ENCODE measurements at places on chromosomes 7 and 10.

GRCh38 chr7:1040790-1041189 is 3.6 kb upstream of the GPR146 start:
- no peak for DNase-seq

DNA sequence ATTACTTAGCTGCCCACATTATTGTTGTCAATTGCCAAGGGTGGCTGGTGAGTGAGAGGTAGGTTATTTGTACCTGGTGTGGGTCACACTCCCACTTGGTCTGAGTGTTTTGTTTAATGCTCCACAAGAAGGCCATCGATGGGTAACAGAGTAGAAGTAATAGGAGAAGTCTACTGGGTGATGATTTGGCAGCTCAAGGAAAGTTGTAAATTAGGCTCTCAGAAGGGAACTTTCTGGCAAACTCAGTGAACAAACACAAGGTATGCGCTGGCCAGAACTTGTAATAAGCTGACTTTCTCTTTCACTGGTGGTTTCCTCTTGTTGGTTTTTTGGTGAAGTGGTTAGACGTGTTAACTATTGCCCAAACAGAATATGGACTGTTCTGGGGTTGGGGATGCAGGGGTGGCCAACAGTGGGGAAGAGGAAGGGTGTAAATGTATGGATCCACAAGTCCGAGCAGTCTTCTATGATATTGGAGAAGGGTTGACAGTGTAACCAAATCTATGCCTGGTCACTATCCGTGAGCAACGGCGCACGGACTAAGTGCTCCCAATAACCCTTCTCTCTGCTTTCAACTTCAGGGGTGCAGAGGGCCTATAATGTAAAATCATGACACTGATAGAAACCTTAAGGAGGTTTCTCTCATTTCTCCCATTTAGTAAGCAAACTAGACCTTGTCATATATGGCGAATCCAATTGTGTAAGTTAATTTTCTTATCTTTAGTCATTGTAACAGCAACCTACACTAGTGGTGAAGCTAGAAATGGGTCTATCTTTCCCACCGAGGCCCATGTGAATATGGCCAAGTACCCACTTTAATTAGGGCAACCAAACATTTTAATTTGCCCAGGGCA is 212.8 kb downstream of the PTEN start:
- no peak for DNase-seq

GRCh38 chr7:117645481-117646165 is 165.8 kb downstream of the CFTR start:
- no peak for DNase-seq

DNA sequence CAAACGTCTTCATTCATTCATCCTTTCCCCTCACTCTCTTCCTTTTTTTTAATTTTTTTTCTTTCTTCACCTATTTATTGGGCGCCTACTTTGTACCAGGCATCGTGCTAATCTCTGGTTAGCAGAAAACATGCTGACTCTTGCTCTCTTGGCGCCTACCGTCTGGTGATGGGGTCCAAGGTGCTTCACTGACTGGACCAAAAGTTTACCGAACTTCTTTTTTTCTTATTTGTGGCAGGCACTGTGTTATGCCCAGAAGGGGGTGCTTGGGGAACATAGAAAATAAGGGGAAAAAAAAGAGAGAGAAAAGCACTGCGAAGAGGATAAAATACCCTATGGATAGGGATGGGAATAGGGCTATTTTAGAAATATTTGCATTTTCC is 505 bp upstream of the FAM204A start:
- DNase-seq, result no peak

DNA sequence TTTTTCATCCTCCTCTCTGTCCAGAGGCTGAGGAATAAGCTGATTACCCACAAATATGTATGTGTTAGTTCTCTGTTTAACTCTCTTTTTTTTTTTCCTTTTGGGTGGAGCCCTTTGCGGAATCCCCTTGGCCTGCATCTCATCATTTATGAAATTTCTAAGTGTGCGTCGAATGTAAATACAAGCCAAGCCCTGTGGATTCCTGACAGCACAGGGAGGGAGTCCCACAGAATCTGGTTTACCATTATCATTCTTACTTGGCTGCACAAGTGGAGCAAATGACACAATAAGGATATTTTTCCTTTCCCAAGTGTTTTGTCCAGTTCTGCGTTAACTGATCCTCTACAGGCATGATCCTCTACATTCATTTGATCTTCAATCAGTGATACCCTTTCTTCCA is 11.4 kb downstream of the STK31 start:
- no peak for DNase-seq

GRCh38 chr7:101225650-101226049 is 7.7 kb downstream of the ZNHIT1 start:
- no peak for DNase-seq

DNA sequence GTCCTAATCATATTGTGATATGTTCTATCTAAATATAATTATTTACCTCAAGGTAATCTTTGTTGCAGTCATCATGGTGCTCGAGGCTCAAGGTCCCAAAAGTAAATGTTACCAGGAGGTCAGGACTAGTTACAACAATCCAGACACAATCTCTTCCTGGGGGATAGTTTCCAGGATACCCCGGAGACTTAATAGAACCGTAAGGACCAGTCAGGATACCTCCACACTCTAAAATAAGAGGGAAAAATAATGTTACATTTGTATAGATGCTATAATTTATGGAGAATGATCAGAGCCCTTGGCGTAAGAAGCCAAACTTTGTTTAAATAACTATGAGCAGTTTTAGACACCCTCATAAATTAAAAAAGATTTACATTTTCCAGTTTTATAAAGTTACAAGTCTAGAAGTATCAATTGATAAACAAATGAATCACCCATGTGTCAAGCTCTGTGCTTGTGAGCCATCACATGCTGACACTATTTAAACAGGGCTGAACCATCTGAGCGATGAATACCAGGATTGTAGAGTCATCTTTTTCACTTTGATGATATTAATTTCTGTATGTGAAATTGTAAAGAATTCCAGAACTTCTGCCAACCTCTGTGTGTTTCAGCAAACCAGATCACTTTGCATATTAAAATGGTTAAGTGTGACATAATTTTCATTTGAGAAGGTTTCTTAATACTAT is 41.3 kb downstream of the CUBN start:
- DNase-seq, result no peak

GRCh38 chr10:126013489-126014281 is 117.3 kb downstream of the FANK1 start:
- DNase-seq, result no peak

GRCh38 chr7:107076781-107077698 is 32.5 kb downstream of the PRKAR2B start:
- DNase-seq, result no peak

GRCh38 chr10:74825371-74826141 is 844 bp upstream of the KAT6B start:
- peak; percentile 45 for DNase-seq

DNA sequence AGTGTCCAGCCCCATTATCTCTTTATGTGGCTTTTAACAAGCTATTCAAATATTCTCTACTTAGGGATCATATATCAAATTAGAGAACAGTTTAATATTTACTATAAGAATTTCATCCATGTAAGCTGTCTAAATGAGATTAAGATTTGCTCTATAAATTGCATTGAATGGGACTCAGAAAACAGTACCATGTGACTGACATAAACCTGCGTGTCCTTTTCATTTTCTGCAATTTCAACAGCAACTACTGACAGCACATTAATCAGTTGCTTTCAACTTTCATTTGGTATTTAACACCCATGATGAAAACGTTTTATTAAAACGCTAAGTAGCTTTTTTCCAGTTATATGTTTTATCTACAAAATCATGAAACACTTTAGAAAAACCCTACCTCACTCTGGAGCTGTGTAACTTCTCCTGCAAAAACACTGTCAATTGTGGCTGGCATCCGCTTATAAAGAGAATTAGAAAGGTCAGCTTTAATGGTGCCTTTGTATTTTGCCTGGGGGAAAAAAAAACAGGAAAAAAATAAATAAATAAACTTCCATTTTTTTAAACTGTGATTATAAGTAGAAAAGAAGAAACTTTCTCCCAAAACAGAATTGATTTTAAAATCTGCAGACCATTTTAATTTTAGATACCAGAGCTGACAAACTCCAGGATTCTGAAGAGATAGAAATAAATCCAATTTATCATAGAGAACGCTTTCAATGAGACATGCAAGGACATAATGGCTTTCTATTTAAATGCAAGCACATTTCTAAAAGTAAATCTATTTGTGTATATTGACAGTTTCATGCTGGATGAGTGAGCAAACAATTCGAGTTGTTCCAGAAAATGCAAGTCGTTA is 9.2 kb downstream of the NEBL start:
- no peak for DNase-seq

DNA sequence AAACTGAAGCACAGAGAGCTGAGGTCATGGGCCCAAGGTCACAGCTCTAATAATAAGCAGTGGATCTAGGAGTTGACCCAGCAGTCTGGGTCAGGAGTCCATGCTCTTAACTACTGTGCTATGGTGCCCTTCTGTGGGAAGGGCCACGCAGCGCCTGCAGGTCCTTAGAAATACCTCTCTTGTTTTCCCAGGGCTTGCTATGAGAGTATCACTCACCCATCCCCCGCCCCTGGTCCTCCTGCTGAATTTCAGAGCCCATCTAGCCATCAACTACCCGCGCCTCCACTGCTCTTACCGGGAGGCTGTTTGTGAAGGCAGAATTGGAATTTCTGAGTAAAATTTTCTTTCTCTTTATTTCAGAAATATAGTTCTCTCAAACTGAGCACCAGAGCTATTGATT is 27.3 kb upstream of the CRHR2 start:
- no peak for DNase-seq

GRCh38 chr10:69516796-69517195 is 56.4 kb downstream of the NEUROG3 start:
- DNase-seq, result no peak

GRCh38 chr7:70336536-70336935 is 738.3 kb downstream of the AUTS2 start:
- no peak for DNase-seq

- DNase-seq, result peak; percentile 49
These were observed 621 bp downstream of the P4HA1 start for GRCh38 chr10:73096041-73096448.

- DNase-seq, result no peak
These were observed 12.5 kb downstream of the ZNF862 start for GRCh38 chr7:149850716-149851115.

- DNase-seq, result no peak
These were observed 1035.1 kb downstream of the CNTNAP2 start for GRCh38 chr7:147151661-147152060.

DNA sequence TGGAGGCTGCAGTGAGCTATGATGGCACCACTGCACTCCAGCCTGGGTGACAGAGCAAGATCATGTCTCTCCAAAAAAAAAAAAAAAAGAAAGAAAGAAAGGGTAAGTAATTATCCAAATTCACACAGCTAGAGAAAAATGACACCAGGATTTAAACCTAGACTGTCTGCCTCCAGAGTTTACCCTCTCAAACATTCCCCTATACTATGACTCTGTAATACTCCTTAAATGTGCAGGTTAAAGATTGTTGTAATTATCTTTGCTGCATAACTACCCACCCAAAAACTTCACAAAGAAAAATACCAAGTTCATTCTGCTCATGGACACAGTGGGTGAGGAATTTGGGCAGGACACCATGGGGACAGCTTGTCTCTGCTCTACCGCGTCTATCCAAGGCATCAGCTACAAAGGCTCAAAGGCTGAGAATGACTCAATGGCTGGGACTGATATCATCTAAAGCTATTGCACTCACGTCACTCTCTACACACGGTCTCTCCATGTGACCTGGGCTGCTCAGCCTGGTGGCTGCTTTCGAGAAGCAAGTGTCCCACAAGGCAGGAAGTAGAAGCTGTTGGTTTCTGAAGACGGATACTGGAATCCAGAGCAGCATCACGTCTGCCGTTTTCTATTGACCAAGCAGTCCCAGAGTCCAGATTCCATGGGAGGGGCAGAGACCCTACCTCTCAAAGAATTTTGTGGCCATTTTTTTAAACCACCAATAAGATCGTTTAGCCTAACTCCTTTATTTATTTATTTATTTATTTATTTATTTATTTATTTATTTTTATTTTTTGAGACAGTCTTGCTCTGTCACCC is 185.7 kb upstream of the AUTS2 start:
- no peak for DNase-seq

GRCh38 chr7:7884855-7885254 is 83.7 kb upstream of the GLCCI1 start:
- no peak for DNase-seq

- DNase-seq, result no peak
These were observed 135.9 kb downstream of the KIAA1217 start for GRCh38 chr10:24344695-24345463.

DNA sequence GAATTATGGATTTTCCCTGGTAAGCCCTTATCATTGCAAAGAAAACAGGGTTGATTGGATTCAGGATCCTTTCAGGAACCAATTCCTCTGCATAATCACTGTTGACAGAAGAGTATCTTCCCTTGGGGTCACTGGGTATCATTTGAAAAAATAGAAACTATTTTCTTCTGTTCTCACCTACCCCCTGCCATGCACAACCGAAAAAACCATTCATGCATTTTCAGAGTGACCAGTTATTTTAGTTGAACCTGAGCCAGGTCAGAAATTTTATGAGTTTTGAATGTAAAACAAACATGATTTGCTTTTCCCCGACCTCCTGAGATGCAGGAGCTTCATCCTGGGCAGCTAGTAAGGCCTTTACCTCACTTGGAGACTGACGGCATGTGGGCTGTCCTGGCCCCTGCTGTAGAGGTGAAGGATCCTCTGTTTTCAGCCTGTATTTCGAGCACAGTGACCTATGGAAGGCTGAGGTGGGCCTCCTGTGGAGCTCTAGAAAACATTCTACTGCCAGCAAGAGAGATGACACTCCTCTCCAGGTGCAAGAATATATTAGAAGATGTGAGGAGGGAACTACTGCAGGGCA is 30.1 kb downstream of the TMEM178B start:
- DNase-seq, result no peak

- no peak for DNase-seq
These were observed 204.7 kb downstream of the KMT2C start for GRCh38 chr7:152231089-152231488.

DNA sequence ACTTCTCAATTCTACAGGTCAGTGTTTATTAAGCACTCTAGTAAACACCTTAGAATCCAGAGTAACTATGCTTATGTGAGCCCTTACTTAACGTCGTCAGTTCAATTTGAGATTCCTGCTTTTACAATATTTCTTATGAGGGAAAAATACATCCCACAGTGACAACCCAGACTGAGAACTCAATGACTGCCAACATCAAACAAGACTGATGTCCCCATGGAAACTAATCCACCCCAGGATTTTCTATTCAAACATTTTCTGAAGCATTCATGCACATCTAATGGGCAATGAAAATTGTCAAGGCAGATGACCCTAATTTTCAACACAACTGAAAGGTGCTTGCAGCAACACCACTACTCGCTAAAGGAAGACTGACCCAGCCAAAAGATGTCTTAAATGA is 67.0 kb downstream of the ATE1 start:
- no peak for DNase-seq

GRCh38 chr10:130377986-130378540 is 241.9 kb downstream of the GLRX3 start:
- no peak for DNase-seq
